ENCODE measurements at places on chromosomes 11 and 22. TPM values are rescaled to one million over a fixed set of nuclear protein-coding genes. Genes with fewer than 3 reads are reported as not detected.

PANX3 gene
- total RNA-seq = not detected

DNA sequence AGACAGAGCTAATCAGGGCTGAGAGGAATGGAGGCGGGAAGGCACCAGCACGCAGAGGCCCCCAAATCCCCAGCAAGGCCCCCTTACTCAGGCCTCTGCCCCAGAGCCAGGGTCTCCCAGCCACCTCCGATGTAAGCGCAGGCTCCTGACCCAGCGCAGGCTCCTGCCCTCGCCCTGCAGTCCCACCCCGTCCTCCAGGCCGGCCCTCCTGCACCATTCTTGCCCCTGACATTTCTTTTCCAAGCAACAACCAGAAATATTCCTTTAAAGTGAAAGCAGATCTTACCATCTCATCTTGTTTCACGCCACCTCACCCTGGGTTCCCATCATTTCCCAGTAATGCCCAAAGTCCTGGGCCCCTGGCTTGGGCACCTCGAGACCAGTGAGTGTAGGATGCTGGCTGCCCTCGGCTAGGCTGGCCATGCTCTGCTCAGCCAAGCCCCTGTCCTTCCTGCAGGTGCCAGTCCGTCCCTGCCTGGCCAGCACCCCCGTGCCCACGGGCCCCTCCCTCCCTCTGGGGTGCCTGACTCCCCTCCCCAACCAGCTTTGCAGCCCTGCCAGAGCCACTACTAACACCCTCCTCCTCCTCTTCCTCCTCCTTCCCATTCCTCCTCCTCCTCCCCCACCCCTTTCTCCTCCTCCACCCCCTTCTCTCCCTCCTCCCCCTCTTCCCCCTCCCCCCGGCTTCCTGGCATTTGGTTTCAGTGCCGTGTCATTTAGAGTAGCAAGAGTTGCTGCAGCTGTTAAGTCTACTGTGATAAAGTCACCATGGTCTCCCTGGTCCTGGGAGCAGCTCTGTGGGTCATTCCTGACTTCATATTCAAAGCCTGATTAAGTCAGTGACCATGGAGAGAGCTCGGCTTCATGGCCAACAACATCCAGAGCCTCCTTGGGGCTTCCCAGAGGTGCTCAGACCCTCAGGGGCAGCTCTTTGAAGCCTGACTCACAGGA lies 78.7 kb downstream of the PIWIL3 start:
- H3K27ac ChIP-seq = no peak overlapping the region
- H3K4me3 ChIP-seq = no peak overlapping the region
- no peaks in the 10 kb centered on the region for H3K4me1 ChIP-seq
- no peaks in the 10 kb centered on the region for H3K36me3 ChIP-seq
- no peaks in the 10 kb centered on the region for H3K27me3 ChIP-seq

DNA sequence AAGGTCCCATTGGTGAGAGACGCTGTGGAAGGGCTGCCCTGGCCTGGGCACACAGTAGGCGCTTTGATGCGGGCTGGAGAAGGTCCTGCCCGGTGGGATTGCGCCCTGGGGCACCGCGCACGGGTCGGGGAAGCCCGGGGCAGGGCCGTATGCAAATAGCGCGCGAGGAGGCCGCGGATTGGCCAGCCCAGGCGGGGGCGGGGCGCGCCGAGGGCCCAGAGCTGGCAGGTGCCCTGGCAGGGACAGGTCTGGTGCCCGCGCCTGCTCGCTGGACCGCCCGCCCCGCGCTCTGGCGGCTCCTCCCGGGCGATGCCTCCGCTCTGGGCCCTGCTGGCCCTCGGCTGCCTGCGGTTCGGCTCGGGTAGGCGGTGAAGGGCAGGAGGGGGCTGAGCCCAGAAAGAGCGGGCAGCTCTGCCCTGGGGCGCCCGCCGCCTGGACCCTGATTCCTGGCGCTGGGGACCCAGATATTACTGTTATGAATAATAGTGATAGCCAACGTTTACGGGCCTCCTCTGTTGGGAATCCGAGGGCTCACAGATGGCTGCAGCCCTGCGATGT lies at the start of gene UPK3A:
TSS of gene UPK3A (plus strand) at position 245 of the 558 bp plus-strand sequence. CDS start at position 310, 65 bp downstream.
- H3K36me3 ChIP-seq = no peaks in the 10 kb centered on the region
- no peak within 1 kb of the TSS for H3K27ac ChIP-seq
- H3K4me3 ChIP-seq = peak within 1 kb of the TSS; percentile 22
- peaks cover 3% of the 10 kb centered on the region for H3K4me1 ChIP-seq
- peaks cover 4% of the 10 kb centered on the region for H3K27me3 ChIP-seq
- DNase-seq = peak; percentile 38

- H3K36me3 ChIP-seq = no peaks in the 10 kb centered on the region
- no peak for DNase-seq
- H3K4me3 ChIP-seq = no peak overlapping the region
- no peak overlapping the region for H3K27ac ChIP-seq
- H3K4me1 ChIP-seq = no peaks in the 10 kb centered on the region
Observed at GRCh38 chr22:17046566-17047348, 38.0 kb upstream of the IL17RA start.

HBD gene
- total RNA-seq = not detected

- H3K36me3 ChIP-seq = no peaks in the 10 kb centered on the region
- no peaks in the 10 kb centered on the region for H3K27me3 ChIP-seq
- no peaks in the 10 kb centered on the region for H3K4me1 ChIP-seq
- peak; percentile 42 for DNase-seq
Observed at GRCh38 chr22:30371321-30371720, 14.5 kb downstream of the CCDC157 start.

DKK3 gene
- total RNA-seq = 2.4 TPM

TTC36 gene
- total RNA-seq = 0.59 TPM

DNA sequence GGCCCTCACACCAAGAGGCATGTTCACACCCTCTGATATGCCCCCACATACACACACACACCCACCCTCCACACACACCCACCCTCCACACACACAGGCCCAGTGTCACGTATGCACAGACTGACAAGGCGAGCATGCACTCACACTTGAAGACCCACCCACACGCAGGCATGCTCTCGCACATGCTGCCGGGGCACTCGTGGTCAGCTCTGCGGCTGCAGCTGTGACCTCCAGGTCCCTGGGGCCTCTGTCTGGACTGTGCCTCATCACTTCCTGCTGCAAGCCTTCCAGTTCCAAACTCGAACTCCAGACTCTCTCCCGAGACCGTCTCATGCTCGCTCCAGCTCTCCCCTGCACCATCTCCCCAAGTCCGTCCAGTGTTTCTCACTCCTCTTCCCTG lies 9.5 kb downstream of the DCHS1 start:
- no peaks in the 10 kb centered on the region for H3K36me3 ChIP-seq
- no peak for DNase-seq
- H3K4me1 ChIP-seq = peaks cover 59% of the 10 kb centered on the region

ALX4 gene
- total RNA-seq = not detected

GRCh38 chr22:28139961-28140360 lies 220.9 kb upstream of the PITPNB start:
- no peaks in the 10 kb centered on the region for H3K4me1 ChIP-seq
- H3K4me3 ChIP-seq = no peak overlapping the region
- no peaks in the 10 kb centered on the region for H3K36me3 ChIP-seq

GRCh38 chr11:126819194-126819593 lies 181.4 kb downstream of the KIRREL3 start:
- no peak for DNase-seq
- H3K4me1 ChIP-seq = no peaks in the 10 kb centered on the region
- no peak overlapping the region for H3K27ac ChIP-seq
- no peaks in the 10 kb centered on the region for H3K27me3 ChIP-seq

DNA sequence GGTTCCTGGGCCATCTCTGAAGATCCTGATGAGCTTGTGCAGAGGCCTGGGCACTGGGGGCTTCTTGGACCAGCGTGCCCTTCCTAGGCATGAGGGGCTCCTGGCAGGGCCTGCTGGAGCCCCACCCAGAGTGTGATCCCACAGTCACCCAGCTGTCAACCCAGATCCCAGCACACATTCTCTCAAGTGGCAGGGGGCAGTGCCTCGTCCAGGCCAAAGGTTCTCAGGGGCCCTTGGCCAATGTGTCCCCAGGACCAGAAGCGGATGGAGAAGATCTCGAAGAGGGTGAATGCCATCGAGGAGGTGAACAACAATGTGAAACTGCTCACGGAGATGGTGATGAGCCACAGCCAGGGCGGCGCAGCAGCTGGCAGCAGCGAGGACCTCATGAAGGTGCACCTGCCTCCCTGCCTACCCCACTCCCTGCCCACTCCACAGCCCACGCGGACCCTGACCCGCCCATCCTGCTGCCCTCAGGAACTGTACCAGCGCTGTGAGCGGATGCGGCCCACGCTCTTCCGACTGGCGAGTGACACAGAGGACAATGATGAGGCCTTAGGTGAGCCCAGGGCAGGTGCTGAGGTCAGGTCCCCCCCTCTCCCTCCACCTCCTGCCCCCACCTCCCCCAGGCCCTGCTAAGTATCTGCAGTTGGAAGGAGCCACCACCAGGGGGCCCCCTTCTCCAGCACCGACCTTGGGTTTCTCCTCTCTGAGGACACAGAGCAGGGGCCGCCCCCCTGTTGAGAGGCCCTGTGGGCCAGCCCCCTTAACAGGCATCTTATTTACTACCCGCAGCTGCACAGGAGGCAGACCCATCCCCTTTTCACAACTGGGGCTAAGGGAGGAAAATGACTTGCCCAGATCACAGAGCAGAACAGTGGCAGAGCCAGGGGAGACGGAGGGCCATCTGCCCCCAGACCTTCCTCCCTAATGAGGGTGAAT lies 14.7 kb downstream of the GGA1 start:
- peak; percentile 70 for DNase-seq
- H3K4me1 ChIP-seq = peaks cover 52% of the 10 kb centered on the region
- H3K27ac ChIP-seq = no peak overlapping the region
- peaks cover 10% of the 10 kb centered on the region for H3K36me3 ChIP-seq
- no peak overlapping the region for H3K4me3 ChIP-seq

TPBGL gene
- 0.09 TPM for total RNA-seq

PRR33 gene
- total RNA-seq = not detected

DNA sequence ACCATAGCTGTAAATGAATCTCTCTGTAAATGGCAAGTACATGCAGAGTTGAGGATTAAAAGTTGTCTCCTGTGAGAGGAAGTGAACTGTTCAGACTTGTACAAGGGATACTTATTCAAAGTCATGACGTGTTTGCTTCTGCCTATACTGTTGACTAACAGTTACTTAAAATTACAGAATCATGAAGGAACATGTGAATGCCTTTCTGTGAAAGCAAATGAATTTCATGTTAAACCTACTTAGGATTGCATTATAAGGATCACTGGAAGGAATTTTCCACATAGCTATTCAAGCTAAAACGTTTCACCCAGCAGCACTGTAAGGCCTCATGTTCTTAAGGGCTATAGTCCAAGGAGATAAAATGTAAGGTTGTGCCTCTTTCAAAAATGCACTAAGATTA lies 93.4 kb upstream of the BIRC3 start:
- no peaks in the 10 kb centered on the region for H3K27me3 ChIP-seq
- H3K36me3 ChIP-seq = no peaks in the 10 kb centered on the region
- no peaks in the 10 kb centered on the region for H3K4me1 ChIP-seq
- DNase-seq = no peak

SCGB1D2 gene
- not detected for total RNA-seq

DNA sequence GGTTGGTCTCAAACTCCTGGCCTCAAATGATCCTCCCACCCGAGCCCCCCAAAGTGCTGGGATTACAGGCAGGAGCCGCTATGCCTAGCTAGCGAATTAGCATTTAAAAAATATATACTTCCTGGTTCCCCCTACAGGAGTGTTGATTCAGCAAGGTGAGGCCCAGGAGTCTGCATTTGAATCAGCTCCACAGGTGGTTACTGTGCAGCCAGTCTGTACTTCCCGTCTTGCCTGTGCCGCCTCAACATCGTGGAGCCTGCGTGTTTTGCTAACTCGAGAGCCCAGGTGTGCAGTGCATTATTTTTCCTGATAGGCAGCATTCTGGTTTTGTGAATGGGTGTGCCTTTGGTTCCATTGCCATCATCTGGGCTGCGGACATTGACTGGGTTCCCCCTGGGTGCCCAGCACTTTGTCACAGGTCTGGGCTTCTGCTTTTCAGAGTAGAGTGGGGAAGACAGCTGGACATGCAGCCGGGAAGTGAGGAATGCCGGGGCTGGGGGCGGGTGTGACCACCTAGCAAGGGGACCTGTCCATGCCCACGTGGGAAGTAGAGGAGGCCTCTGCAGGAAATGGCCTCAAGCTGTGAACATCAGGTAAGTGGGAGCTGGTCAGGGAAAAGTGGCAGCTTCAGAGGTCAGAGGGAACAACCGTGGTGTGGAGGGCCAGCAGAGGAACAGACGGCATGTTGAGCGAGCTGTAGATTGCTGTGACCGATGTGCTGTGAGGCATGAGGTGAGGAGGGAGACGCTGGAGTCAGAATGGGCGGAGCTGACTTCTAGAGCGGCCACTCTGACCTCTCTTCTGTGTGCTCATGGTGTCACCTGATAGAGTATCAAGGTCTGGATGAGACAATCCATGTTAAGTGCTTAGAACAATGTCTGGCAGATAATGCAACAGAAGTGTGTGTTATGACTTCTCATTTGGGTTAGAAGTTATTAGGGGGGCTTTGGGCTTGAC lies 42.2 kb downstream of the PPFIA1 start:
- H3K4me3 ChIP-seq = no peak overlapping the region
- H3K4me1 ChIP-seq = peaks cover 3% of the 10 kb centered on the region
- DNase-seq = no peak
- H3K36me3 ChIP-seq = no peaks in the 10 kb centered on the region
- H3K27ac ChIP-seq = peak overlapping the region; percentile 9

RTN4RL2 gene
- 0.27 TPM for total RNA-seq

- no peak for DNase-seq
- H3K4me1 ChIP-seq = no peaks in the 10 kb centered on the region
- no peaks in the 10 kb centered on the region for H3K36me3 ChIP-seq
- H3K4me3 ChIP-seq = no peak overlapping the region
- no peak overlapping the region for H3K27ac ChIP-seq
Observed at GRCh38 chr11:133808393-133809140, 36.7 kb downstream of the SPATA19 start.

GRCh38 chr22:30282616-30283046 lies 6.7 kb downstream of the CASTOR1 start:
- DNase-seq = no peak
- H3K4me3 ChIP-seq = no peak overlapping the region
- no peaks in the 10 kb centered on the region for H3K36me3 ChIP-seq
- peaks cover 17% of the 10 kb centered on the region for H3K4me1 ChIP-seq
- H3K27me3 ChIP-seq = no peaks in the 10 kb centered on the region

OR6A2 gene
- total RNA-seq = not detected

DNA sequence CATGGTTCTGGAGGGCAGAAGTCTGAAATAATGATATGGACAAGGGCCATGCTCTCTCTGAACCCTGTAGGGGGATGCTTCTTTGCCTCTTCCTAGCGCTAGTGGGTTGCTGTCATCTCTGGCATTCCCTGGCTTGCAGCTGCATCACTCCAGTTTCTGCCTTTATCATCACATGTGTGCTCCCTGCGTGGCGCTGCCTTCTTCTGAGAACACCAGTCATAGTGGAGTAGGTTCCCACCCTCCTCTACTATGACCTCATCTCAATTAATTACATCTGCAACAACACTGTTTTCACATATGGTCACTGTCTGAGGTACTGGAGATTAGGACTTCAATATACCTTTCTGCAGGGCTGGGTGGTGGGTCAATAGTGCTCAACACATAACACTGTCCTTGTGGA lies 402.3 kb upstream of the NARS2 start:
- H3K27me3 ChIP-seq = no peaks in the 10 kb centered on the region
- DNase-seq = no peak
- H3K27ac ChIP-seq = no peak overlapping the region
- no peak overlapping the region for H3K4me3 ChIP-seq
- H3K36me3 ChIP-seq = no peaks in the 10 kb centered on the region

All from CD8-positive, alpha-beta memory T cell (primary cell).